ENCODE measurements at places on chromosomes 16 and 17.

- peak; percentile 54 for DNase-seq
These were observed 136.3 kb upstream of the XYLT1 start for GRCh38 chr16:17607075-17607509.

DNA sequence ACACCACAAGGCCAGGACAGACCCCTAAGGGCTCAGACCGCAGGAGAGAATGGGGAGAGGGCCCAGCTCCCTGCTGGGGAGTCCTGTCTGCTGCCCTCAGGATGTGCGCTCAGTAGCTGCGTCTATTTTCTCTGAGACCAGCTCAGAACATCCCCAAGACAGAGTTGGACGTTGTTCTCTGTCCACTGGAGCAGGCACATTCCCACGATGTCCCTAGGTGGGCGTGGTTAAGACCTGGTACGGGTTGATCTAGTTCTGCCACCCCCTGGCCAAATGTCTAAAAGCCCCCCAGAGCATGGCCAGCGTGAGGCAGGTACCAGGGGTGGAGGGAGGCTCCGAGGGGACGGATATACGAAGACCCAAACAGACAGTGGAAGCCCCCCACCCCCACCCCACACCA, 842 bp upstream of the CALB2 start:
- no peak for DNase-seq

- DNase-seq, result no peak
These were observed 358.3 kb upstream of the SALL1 start for GRCh38 chr16:51509336-51509735.

DNA sequence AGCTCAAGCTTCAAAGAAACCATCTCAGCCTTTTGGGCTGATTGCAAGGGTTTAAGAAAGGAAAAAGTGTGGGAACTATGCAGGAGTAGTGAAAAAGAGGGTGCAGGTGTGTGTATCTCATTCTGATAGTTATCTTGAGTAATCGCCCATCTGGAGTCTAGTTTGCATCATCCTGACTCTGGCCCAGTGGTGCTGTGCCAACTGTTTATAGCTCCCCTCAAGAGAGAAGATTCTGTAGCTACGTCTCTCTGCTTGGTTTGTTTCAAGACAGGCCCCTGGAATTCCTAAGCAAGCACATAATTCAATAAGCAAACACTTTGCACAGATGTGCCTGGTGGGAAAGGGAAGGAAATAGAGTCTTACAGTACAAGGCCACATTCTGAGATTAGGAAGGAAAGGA, 144.4 kb downstream of the HAPSTR1 start:
- DNase-seq, result no peak

Measured in hematopoietic multipotent progenitor cell treated with erythropoietin and hydrocortisone succinate and interleukin-3 and kit ligand, for 4 days (in vitro differentiated cells).